Stimulated activated naive CD8-positive, alpha-beta T cell treated with anti-CD3 and anti-CD28 coated beads, Interleukin-15, Interleukin-2, amounts not matched to agents 100 U/mL and 50 U/mL, for 24 hours (primary cell): ENCODE measurements at places on chromosomes 12 and 14.

DNA sequence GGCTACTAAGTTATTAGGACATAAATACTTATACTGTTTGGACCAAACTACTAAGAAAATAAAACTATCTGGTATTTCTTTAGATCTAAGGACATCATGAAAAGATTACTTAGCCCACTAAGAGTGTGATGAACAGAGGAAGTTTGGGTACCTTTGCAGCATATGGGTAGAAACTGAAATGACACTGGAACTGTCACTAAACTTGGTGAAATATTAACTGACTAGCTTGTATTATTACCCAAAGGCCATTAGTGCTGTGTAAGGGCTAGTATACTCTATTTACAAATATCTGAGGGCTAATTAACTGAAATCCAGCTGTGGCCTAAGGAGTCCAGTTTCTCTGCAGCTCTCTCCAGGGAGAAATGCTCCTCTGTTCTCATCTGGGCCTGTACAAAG lies 45.5 kb downstream of the PAWR start:
- DNase-seq, result no peak

- DNase-seq, result no peak
These were observed 3.5 kb downstream of the CISTR start for GRCh38 chr12:53748072-53748840.

GRCh38 chr14:93683226-93683625 lies 105.1 kb downstream of the PRIMA1 start:
- no peak for DNase-seq

- DNase-seq, result no peak
These were observed 84.6 kb downstream of the BTG1 start for GRCh38 chr12:92061061-92061460.

GRCh38 chr14:99744199-99744872 lies 48.9 kb upstream of the EML1 start:
- DNase-seq, result no peak

GRCh38 chr12:77401770-77402081 lies 336.4 kb upstream of the E2F7 start:
- no peak for DNase-seq

DNA sequence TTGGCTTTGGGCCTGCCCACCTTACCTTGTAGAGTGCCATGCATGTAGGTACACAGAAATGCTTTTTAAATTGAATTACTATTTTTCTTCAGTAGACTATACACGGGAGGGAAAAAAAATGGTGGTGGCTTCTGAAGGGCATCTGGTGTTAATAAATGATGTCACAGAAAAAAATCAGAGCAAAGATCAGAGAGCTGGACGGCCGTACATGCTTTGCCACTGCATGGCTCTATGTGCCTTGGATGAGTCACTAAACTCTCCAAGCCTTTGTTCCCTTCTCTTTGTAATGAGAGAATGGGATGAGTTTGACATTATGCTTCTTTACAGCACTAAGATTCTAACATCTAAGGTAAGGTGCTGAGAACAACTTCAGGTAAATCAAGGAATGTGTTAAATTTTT lies 376.4 kb upstream of the DDHD1 start:
- DNase-seq, result no peak

DNA sequence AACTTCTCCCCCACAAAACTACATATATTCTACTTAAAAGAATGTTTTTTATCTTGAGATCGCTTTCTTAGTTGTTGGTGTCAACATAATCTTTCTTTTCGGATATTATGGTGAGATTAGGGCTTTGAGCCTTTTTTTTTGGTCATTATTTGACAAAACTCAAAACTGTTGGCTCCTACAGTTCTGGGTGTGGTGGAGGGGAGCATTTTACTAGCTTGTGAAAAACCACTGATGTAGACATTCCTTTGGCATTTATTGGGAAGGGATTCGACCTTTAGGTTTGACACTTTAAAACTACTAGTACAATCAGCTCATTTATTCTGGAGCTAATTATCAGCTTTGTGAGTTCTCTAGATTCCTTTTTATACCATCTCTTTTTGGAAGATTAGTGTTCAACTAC lies 24.4 kb downstream of the MSRB3 start:
- DNase-seq, result no peak

GRCh38 chr12:18430425-18431048 lies 169.2 kb downstream of the PIK3C2G start:
- peak; percentile 4 for DNase-seq

GRCh38 chr12:18684430-18684829 lies 53.4 kb downstream of the PLCZ1 start:
- no peak for DNase-seq

DNA sequence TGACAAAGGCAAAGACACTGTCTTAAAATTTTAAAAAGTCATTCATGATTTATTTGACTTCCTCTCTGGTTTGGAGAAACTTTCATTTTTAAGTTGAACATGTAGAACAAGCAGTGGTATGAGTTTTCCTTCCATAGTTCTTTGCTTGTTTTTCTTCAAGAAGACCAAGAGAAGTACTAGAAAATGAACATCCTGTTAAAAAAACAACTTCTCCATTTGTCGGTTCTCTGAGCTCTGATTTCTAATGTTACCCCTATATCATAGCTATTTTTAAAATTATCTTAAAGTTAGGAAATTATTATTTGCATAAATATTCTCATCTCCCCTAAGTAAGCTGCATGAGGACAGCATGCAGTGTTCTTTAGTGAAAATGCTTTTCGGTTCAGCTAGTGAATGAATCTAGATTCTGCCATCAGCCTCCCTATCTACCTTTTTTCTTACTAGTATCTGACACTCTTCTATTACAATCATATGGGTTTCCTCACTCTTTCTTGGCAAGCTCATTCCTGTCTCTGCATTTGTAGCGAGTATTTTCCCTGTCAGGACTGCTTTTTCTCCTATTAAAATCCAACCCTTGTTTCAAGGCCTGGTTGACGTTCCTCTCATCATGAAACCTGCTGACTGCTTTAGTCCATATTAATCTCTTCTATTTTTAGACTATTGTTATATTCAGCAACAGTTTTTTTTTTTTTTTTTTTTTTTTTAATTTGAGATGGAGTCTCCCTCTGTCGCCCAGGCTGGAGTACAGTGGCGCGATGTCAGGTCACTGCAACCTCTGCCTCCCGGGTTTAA lies 15.8 kb downstream of the DIP2B start:
- DNase-seq, result no peak

- no peak for DNase-seq
These were observed 193.9 kb upstream of the OR4E1 start for GRCh38 chr14:21867541-21867940.

- no peak for DNase-seq
These were observed 224.9 kb downstream of the NTF3 start for GRCh38 chr12:5656836-5657235.

DNA sequence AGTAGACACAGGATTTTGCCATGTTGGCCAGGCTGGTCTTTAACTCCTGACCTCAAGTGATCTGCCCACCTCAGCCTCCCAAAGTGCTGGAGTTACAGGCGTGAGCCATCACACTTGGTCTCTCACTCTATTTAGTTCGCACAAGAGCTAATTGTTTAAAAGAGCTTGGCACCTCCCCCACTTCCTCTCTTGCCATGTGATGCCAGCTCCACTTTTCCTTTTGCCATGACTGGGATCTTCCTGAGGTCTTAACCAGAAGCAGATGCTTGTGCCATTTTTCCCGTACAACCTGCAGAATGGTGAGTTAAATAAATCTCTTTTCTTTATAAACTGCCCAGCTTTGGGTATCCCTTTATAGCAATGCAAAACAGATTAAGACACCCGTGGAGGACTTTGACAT lies 200.1 kb upstream of the FRMD6 start:
- no peak for DNase-seq

GRCh38 chr14:74292061-74292460 lies 10.7 kb downstream of the ABCD4 start:
- no peak for DNase-seq

DNA sequence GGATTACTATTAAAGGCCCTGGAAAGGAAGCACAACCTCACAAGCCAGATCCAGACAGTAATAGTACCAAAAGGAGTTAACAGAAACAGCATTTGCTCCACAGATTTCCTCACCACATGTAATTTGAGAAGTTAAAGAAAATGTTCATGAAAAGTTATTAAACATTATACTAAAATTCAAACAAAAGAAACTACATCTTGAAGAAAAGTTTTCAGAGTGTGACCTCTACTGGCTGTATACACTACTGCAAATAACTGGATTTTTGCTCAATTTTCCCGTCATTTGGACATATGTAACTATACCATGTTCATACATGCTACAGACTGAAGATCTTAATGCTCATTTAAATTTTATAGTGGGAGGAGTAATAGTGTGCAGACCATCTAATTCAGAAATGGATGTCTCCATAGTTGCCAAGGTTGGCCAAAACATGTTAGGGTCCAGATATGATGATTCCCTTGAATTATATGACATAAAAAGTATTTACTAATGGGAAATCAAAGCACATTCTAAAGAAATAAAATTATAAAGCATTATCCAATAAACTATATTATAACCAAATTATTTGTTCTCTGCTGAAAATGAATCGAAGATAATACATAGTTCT lies 5.6 kb downstream of the KRR1 start:
- DNase-seq, result no peak

- DNase-seq, result no peak
These were observed 63.0 kb upstream of the TCL1A start for GRCh38 chr14:95776798-95777534.

GRCh38 chr14:105337966-105338741 lies 23.6 kb downstream of the PACS2 start:
- DNase-seq, result no peak

GRCh38 chr14:59823179-59823578 lies 47.4 kb downstream of the RTN1 start:
- DNase-seq, result no peak

- DNase-seq, result no peak
These were observed 5.0 kb upstream of the SLC38A4 start for GRCh38 chr12:46830731-46831334.

GRCh38 chr12:118016424-118017264 lies at the start of gene RFC5:
Gene RFC5 (plus strand): TSS chr12:118016703. CDS start chr12:118016828, 125 bp downstream.
- peak; percentile 99 for DNase-seq

DNA sequence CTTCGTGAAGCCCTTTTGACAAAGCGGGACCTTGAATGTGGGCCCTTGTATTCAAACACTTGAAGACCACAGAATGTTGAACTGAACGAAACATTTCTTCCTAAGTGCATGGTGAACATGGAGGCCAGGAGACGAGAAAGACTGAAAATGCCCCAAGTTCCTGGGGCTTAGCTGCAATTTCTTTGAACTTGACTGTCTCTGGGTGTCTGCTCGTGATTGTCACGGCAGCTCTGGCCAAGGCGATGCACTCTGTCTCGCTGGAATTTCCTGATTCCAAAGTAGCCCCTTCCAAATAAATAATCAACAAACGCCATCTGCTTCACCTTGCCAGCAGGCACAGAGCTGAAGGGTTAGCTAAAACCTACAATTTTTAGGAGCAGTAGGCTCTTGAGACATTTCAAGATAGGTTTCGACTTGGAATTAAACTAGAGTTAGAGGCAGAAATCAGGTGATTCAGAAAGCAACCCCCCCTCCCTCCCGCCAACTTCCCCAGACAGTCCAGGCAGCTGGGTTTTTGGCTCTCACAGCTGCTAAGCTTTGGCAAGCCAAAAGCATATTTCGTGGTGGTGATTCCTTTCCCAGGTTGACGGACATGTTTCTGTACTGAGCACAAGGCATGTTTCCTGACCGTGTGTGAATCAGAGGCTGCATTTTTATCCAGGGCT lies 13.5 kb upstream of the IRF2BPL start:
- DNase-seq, result no peak

DNA sequence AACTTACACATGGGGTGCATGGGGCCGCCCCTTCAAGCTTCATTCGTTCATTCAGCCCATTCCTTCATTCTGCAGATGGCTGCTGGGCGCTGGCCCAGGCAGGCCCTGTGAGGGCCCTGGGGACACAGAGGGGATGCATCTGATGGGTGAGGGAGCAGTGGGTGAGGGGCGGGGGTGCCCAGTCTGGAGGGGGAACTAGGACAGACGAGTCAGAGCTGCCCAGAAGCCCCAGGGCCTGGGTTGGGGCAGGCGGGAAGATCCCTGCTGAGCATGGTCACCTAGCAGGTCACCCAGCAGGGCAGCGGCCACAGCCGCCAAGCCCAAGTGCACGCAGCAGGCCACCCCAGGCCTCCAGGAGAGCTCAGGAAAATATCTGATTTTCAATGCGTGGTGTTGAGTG lies 14.1 kb downstream of the TRMT61A start:
- no peak for DNase-seq

- no peak for DNase-seq
These were observed 31.4 kb downstream of the EVL start for GRCh38 chr14:100096656-100097055.

DNA sequence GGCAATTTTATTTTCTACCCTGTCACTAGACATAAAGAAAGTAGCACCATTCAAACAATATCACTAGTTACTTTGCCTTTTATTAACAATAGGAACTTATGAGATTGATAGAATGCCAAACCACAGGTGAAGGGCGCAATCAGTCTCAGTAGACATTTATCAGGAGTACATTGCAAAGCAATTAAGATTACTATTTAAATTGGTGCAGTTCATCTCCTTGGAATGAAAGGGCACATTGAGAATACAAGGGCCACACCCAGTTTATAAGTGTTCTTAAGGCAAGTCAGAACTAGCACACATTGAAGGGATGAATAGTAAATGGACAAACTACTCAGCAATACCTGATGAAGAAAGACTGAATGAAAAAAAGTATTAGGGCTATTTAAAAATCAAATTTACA lies 601.4 kb downstream of the C12orf50 start:
- no peak for DNase-seq

DNA sequence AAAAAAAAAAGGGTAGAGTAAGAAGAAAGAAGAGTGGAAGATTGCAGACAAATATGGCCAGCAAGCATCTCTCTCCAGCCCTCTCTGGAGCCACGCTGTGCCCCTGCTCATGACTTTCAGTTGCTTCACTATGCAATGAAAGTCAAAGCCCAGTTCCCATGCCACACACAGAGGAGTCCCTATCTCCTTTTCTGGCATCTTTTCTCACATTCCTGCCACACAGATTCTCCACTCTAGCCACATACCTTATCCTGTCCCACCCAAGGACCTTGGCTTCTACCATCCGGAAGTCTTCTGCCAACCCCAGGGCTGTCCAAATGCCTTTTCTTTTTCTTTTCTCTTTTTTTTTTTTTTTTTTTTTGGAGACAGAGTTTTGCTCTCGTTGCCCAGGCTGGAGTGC lies 39.3 kb upstream of the CAPRIN2 start:
- DNase-seq, result no peak
